Activated naive CD4-positive, alpha-beta T cell treated with anti-CD3 and anti-CD28 coated beads for 36 hours (primary cell): ENCODE measurements at places on chromosomes 13 and 19.
A peak's percentile ranks its signal among the peaks of the same experiment; 100 is the strongest.

- H3K27me3 ChIP-seq: no peaks in the 10 kb centered on the region
- H3K4me3 ChIP-seq: no peak overlapping the region
- H3K36me3 ChIP-seq: peaks cover 14% of the 10 kb centered on the region
- no peak overlapping the region for H3K27ac ChIP-seq
Observed at GRCh38 chr13:48475230-48475629, 57.6 kb downstream of the RCBTB2 start.

DNA sequence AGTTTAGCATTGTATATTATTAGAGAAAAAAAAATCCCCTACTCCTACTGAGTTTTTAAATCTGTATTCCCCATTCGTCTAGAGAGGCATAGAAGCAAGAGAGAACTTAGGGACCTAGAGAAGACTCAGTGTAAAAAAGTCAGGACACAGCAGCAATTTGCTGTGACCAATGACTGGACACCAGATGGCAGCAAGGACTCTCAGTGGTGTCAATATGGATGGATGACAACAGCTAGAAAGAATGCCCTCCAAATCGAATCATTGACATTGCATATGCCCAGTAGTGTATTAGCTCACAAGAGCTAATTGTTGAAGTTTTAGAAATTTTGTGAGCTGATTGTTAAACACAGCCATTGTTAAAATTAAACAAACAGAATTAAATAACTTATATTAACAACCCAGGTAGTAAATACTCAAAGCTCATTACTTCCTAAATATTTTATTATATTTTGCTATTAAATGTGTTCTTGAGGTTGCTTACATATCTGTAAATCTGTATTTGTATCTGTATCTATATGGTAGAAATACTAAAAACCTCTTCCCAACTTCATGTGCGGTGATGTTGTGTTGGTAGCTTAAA lies 43.9 kb downstream of the SIAH3 start:
- H3K4me1 ChIP-seq: no peaks in the 10 kb centered on the region
- peak; percentile 55 for DNase-seq
- no peaks in the 10 kb centered on the region for H3K36me3 ChIP-seq
- no peak overlapping the region for H3K27ac ChIP-seq
- H3K4me3 ChIP-seq: no peak overlapping the region

DNA sequence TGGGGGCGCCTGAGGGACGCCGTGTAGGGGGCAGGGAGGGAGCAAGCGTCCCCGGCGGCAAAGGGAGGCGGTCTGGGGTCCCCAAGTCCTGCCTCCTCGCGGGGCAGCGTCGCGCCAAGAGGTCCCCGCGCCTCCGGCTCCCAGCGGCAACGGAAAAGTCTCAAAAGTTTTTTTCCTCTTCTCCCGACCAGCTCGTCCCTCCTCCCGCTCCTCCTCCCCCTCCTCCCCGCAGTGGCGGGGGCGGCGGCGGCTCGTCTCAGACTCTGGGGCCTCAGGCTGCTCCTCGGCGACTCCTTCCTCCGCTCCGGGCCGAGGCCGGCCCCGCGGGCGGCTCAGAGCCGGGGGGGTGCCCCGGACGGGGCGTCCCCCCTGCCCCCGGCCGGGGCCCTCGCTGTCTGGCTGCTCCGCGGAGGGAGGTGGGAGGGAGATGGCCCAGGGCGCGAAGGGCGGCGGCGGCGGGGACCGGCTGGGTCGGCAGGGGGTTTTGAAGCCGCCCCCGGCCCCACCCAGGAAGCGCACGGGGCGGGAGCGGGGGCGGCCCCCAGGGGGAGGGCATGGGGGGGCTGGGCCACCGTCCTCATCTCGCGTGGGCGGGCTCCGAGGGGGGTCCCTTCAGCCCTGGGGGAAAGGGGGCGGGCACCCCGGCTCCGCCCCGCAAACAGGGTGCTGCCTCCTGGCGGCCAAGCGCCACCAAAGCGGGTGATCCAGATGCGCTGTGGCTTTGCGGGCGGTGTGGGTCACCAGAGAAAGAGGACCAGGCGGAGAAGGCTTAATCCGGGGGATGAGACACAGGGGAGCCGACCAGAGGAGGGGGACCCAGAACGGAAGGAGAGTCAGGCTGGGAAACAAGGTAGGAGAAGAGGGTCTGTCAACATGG lies at the start of gene TGFB1:
Gene TGFB1 (minus strand): TSS at position 457 of the 877 bp plus-strand sequence. CDS start 878 bp downstream, outside the sequence.
- DNase-seq: peak; percentile 94
- H3K4me1 ChIP-seq: peaks cover 60% of the 10 kb centered on the region
- H3K27me3 ChIP-seq: no peaks in the 10 kb centered on the region

DNA sequence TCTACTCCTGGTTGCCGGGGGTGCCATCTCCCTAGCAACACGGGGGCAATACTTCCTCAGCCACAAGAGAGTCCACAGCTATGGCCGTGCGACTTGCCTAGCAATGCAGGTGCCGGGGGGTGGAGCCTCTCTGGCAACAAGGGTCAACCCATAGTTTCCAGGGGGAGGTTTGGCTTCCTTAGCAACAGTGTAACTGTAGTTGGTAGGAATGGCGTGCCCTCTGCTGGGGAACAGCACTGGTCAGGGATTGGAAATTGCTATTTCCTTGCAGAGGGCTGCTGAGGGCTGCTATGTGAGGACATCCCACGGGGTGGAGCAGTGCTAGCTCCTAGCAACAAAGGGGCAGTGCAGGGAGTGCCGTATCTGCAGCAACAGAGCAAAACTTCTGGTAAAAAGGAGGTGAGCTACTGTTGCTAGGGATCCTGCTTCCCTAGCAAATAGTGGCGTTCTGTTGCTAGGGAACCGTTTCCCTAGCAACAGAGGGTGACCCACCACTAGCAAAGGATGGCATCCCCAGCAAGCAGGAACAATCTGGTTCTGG lies 7.0 kb upstream of the TMC4 start:
- H3K4me3 ChIP-seq: no peak overlapping the region
- H3K27ac ChIP-seq: no peak overlapping the region
- H3K4me1 ChIP-seq: no peaks in the 10 kb centered on the region
- no peaks in the 10 kb centered on the region for H3K27me3 ChIP-seq

DNA sequence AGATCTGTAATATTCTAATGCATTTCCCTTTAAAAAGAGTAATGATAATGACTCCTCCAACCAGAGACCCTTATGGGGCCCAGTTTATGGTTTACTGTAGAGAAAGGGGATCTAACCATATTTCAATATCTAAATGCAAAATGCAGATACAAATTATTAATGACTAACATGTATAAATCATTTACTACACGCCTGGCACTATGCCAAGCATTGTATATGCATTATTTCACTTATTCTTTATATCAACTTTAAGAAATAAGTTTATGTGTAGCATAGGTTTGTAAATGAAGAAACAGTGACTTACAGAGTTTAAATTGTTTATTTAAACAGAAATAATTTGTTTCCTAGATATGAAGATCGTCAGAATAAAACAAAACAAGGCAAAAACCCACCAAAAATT lies 86.2 kb upstream of the SCEL start:
- H3K36me3 ChIP-seq: no peaks in the 10 kb centered on the region
- H3K4me1 ChIP-seq: peaks cover 2% of the 10 kb centered on the region
- H3K4me3 ChIP-seq: no peak overlapping the region
- H3K27me3 ChIP-seq: peaks cover 6% of the 10 kb centered on the region
- no peak for DNase-seq
- H3K27ac ChIP-seq: no peak overlapping the region

- no peak for DNase-seq
- no peak overlapping the region for H3K27ac ChIP-seq
- no peak overlapping the region for H3K4me3 ChIP-seq
- H3K36me3 ChIP-seq: no peaks in the 10 kb centered on the region
- H3K27me3 ChIP-seq: peaks cover 6% of the 10 kb centered on the region
- no peaks in the 10 kb centered on the region for H3K4me1 ChIP-seq
Observed at GRCh38 chr13:72505376-72505775, 222.1 kb downstream of the MZT1 start.

DNA sequence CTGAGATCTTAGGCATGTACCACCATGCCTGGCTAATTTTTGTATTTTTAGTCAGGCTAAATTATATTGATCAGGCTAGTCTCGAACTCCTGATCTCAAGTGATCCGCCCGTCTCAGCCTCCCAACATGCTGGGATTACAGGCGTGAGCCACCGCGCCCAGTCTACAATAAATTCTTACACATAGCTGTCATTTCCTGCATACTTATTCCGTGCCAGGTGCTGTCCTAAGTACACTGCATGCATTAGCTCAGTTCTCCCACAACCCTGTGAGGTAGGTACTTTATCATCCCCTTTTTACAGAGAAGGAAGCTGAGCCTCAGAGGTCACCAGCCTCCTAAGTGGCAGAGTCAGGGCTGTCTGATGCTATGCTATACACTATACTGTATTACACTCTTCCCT lies 7.2 kb upstream of the RHPN2 start:
- no peak overlapping the region for H3K27ac ChIP-seq
- H3K27me3 ChIP-seq: no peaks in the 10 kb centered on the region
- no peak overlapping the region for H3K4me3 ChIP-seq

DNA sequence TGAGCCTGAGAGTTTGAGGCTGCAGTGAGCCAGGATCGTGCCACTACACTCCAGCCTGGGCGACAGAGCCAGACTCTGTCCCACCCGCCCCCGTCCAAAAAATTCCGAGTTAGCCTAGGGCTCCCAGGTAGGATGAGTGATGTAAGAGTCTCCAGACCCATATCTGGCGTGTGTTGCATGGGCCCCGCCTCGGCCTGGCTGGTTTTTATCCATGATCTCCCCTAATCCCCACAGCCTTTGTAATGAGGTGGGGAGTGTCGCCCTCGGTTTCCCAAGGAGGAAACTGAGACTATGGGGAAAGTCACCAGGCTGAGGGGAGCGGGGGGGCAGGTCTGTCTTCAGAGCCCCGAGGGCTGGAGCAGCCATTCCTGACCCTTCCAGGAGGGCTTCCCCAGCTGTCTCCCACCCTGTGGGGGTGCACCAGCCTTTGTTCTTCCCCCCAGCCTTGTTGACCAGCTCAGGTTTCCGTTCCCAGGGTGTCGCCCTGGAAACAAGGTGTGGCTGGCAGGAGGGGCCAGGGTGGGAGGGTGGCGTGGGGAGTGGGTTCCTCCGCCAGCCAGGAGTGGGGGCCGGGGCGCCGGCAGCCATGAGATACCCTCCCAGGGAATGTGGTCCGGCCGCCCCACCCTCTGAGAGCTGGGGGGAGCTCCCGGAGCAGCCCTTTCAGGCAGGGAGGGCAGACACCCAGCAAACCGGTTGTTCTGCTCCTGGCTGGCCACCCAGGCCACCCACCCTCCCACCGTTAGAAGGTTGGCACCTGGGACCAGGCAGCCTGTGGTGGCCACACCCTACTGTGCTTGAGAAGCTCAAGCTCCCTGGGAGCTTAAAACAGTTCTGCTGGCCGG lies 11.5 kb downstream of the MYH14 start:
- no peaks in the 10 kb centered on the region for H3K36me3 ChIP-seq
- no peaks in the 10 kb centered on the region for H3K4me1 ChIP-seq
- peaks cover 10% of the 10 kb centered on the region for H3K27me3 ChIP-seq
- DNase-seq: no peak
- no peak overlapping the region for H3K4me3 ChIP-seq

DNA sequence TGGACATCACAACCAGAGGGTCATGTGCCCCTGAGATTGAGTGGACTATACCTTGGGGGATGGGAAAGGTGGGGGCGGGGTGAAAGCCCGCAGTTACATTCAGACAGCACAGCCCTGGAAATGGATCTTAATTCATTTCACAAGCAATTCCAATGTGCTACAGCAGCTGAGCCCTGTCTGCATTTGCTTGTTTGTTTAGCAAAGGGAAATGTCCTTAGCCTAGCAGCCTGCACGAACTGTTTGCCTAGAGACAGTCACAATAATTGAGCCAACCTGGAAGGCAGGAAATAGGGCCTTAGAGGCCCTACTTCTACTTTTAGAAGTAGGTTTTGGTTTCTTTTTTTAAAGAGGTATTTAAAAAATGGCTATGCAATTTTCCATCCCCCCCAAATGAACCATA lies 177.3 kb upstream of the KL start:
- peaks cover 17% of the 10 kb centered on the region for H3K4me1 ChIP-seq
- H3K4me3 ChIP-seq: no peak overlapping the region
- DNase-seq: peak; percentile 29
- H3K27me3 ChIP-seq: no peaks in the 10 kb centered on the region

DNA sequence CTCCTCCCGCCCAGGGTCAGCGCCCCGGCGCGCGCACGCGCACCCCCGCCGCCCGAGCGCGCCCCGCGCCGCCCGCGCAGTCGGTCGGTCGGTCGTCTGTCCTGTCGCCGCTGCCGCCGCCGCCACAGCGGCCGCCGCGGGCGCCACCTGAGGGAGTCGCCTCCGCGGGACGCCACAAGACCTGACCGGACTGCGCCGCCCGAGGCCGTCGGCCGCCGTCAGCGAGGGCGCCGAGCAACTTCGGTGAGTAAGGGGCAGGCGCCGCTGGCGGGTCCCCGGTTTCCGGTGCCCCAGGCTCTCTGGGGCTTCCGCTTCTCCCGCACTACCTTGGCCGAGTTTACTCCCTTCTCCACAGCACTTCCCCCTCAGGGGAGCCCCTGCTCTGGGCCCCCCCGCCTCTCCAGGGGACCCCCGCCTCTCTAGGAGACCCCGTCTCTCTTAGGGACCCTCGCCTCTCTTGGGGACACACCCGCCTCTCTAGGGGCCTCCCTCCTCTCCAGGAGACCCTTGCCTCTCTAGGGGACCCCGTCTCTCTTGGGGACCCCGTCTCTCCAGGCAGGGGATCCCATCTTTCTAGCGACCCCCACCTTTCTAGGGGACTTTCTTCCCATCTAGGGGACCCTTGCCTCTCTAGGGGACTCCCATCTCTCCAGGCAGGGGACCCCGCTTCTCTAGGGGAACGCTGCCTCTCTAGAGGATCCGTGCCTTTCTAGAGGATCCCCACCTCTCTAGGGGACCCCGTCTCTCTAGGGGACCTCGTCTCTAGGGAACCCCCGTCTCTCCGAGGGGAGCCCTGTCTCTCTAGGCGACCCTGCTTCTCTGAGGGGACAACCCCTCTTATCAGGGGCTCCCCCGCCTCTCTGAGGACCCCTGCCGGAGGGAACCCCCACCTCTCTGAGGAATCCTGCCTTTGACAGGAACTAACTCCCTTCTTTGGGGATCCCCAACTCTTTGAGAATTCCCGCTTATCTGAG lies 19.3 kb upstream of the GATAD2A start:
- peaks cover 47% of the 10 kb centered on the region for H3K4me1 ChIP-seq
- H3K36me3 ChIP-seq: no peaks in the 10 kb centered on the region

DNA sequence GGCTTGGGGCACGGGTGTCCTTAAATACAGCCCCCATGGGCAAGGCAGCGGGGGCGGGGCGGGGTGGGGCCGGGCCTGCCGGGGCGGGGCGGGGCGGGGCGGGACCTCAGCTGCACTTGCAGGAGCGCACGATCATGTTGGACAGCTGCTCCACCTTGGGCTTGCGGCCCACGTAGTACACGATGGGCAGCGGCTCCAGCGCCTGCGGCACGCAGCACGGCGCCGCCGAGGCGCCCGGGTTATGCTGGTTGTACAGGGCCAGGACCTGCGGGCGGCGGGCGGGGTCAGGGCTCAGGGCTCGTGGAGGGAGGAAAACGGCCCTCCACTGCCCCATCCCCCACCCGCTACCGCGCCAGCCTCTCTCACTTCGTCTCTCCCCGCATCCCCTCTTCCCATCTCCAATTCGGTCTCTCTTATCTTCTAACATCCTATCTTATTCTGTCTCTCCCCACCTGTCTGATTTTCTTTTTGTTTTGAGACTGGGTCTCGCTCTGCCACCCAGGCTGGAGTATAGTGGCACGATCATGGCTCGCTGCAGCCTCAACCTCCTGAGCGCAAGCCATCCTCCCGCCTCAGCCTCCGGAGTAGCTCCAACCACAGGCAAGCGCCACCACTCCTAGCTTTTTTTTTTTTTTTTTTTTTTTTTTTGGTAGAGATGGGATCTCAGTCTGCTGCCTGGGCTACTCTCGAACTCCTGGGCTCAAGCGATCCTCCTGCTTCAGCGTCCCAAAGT lies 21.1 kb downstream of the CCDC97 start:
- H3K27me3 ChIP-seq: no peaks in the 10 kb centered on the region
- no peak for DNase-seq
- peaks cover 56% of the 10 kb centered on the region for H3K4me1 ChIP-seq
- no peak overlapping the region for H3K27ac ChIP-seq
- peaks cover 40% of the 10 kb centered on the region for H3K36me3 ChIP-seq
